ENCODE measurements at places on chromosomes 4 and X.
A peak's percentile ranks its signal among the peaks of the same experiment; 100 is the strongest.

DNA sequence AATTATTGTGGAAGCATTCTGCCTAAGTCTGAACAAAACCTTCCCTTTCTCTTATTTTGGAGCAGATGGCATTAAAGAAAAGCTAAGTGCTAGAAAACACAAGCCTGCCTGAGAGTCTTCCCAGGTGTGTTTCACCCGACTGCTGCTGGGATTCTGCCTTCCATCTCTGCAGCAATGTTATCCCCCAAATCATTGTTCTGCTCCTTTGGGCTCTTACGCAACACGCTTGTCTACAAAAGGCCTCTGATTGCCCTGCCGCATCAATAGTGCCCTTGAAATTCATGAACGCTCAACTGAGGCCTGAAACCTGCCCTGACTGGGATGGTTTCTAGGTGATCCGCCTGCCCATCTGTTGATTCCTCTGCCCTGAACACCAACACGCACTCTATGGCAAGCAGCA is 80.3 kb downstream of the SEL1L3 start:
- DNase-seq: no peak

DNA sequence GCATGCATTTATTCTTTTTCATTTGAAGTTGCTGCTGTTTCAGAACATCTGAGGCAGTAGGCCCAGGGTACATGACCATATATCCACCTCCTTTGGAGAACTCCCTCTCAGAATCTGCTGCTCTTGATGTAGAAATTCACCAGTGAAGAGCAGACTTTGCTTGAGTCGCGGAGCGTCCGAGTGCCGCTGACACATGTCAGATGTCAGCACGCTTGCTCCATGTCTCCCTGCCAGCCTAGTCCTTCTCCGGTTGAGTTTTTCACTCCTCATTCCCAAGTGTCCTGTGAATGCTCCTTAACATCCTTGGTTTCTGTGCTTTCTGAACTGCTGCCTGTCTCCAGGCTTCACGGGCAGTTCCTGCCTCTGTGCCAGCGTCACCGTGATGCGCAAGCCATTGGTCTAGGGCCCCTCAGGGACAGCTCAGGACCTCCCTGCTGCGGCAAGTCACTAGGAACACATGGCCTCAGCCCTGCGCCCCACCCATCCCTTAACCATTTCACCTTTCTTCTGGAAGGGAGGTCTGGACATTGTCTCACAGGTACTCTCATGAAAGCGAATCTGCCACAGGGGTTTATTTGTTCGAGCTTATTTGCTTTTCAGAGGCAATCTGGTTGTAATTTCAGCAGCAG is 93.1 kb upstream of the RBPJ start:
- no peak for DNase-seq

- DNase-seq: no peak
Measured at GRCh38 chr4:27759611-27760575, 899.3 kb downstream of the STIM2 start.

DNA sequence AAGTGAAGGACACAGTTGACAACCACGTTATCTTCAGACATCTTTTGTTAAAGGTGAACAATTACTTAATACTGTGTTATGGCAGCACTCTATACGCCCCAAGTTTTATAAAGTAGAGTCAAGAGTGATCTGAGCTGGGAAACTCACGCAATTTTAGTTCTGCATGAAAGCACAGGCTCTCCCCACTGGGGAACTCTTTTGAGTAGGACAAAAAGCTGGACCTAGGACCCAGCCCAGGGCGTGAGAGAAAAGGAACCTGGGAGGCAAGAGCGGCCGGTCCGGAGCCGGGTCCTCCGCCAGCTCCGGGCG is 152.6 kb upstream of the SLC4A4 start:
- no peak for DNase-seq

DNA sequence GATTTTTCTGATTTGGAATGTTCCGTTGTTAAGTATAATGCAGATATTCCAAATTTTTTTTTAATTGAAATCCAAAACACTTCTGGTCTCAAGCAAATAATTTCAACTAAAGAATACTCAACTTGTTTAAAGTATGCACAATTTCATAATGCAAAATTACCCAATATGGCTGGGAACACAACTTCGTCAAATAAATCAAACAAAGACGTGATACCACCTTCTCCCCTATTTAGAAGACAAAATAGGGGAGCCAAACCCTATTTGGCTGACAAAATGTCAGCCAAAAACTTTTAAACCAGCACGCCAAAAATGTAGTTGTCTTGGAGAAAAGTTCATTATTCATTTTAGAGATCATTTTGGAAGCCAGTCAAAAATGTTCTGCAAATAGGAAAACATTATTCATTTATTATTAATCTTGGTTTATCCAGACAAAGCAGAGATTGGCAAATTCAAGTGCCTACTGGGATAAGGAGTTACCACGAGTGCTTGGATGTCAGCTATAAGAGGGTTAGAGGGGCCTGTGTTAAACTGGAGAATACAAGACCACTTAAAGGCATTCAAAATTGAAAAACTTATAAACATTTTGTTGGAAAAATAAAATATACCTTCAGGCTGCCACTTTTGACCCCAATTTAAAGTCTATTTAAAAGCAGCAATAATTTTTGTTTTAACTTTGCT is 3.3 kb upstream of the TKTL2 start:
- DNase-seq: no peak

DNA sequence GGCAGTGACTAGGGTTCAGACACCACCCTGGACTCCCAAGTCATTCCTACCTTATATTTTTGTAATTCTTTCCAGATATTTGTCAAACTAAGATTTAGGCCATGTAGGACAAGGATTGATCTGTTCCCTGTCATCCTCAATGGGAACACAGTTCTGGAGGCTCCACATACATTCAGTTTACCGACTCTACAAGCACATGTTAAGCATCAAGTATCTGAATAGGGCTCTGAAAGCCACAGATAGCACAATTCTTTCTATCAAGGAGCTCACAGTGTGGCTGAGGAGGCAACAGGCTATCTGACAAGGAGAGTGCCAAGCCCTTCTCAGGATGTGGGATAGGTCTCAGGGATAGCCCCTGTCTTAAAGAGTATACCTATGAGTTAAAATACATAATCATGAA is 37.0 kb upstream of the CXCL8 start:
- DNase-seq: no peak

DNA sequence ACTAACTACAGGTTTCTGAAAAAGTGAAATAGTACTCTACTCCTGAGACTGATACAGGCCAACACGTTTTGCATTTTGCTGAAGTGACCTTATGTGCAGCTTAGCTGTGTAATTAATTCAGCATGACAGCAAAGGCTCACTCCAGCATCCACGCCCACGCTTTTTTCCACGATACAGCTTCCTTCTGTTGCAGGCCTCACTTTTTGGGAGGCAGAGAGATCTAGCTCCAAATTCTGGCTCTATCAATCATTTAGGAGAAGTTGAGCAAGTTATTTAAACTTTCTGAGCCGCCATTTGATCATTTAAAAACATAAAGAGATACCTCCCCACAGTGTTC is 160.3 kb downstream of the AFAP1 start:
- peak; percentile 56 for DNase-seq

DNA sequence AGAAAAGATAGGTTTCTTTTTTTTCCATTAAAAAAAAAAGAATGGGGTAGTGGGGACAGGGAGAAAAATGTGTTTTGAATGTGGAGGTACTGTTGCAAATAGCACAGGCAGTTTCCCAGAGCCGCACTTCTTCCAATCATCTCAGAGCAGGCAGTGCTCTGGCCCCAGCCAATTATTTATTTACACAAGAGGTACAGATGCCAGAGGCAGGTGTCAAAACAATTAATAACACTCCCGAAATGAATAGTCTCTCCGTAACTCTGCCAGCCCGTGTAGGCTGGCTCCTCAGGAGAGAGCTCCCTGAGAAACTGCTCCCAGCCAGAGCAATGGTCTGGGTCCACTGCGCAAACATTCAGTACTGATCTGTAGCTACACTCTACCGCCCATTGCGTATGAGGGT is 130.8 kb upstream of the IL1RAPL2 start:
- DNase-seq: no peak

- DNase-seq: peak; percentile 62
Measured at GRCh38 chr4:173509036-173510001, 20.7 kb downstream of the HAND2 start.

GRCh38 chrX:16664626-16665025 is 14.7 kb downstream of the S100G start:
- DNase-seq: no peak

DNA sequence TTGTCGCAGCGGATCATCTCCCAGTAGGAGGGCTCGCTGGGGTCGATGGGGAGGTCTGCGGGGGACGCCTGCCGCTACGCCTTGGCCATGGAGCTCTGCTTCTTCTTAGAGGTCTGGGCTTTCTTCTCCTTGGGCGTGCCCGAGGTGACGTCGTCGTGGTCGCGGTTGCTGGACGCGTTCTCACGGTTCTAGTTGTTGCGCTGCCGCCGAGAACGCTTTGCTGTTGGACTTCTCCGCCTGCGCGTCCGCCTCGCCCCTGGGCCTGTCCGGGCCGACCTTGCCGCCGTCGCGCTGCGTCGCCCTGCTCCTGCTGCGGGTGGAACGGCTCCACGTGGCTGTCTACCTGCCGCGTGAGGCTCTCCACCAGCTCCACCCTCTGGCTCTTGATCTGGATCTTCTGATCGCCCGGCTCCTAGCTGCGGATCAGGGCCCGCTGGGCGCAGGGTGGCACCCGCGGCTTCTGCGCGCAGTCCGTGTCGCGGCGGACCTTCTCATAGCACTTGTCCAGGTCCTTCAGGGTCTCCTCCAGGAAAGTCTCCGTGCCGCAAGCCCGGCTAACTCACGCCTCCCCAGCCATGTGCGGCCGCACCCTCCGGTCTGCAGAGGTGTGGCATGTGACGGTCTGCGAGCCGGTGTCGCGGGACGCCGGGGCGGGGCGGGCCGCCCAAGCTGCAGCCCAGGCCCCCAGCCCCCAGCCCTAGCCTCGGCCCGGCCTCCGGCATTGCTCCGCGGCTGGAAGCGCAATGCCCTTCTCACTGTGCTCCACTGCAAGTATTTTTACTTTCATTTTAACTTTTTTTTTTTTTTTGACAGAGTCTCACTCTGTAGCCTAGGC is 40.5 kb upstream of the OGT start:
- DNase-seq: peak; percentile 33

GRCh38 chrX:1592470-1593142 is 1.2 kb downstream of the AKAP17A start:
- DNase-seq: no peak

- DNase-seq: peak; percentile 76
Measured at GRCh38 chr4:86935853-86936733, 1.3 kb downstream of the AFF1 start.

DNA sequence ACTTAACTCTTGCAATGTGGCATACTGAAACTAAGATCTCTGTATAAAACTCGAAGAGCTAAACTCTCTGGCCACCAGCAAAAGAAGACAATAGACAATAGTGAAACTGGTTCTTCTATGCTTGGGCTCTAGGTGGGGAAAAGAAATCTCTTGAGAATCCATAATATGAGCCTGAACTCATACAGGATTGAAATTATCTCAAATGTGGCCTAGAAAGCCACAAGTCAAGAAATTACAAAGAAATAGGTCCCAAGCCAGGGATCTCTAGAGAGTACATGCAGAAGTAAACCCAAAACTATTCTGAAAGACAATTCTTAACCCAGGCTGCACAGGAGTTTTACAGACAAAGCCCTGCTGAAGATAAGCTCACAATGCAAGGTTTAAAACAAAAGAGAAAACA is 127.4 kb downstream of the ANAPC10 start:
- DNase-seq: no peak

GRCh38 chr4:55661398-55662056 is 25.4 kb upstream of the NMU start:
- no peak for DNase-seq

DNA sequence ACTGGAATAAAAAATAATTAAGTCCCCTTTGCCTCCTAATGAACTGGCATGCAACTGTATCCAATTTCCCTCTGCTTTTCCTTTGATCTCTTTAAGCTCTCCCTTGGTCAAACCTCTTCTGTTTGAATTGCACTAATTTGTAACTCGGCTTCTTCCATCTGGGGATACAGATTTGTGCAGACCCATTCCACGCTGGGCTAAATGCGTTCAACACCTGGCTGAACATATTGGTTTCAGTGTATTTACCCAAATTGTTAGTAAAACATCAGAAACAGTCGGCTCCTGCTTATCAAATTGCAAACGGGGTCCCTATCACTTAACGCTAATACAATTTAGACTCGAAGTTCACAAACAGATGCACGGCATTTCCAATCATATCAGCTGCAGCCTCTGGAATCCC is 124.9 kb upstream of the TAPT1 start:
- no peak for DNase-seq

DNA sequence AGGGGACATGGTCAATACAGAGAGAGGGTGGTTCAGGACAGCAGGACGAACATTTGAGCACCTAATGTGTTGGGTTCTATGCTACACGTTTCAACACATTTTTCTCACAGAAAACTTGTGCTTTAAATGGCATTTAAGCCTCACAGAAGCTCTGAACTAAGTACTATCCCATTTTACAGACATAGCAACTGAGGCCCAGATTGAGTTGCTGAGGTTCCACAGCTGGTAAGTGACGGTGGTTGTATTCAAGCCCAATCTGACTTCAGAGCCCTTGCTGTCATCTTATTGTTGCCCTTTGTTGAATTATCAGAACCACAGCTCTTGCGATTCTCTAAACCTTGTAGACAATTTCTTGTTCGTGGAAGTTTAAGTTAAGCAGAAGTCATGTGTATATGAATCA is 116.7 kb downstream of the FNIP2 start:
- no peak for DNase-seq

DNA sequence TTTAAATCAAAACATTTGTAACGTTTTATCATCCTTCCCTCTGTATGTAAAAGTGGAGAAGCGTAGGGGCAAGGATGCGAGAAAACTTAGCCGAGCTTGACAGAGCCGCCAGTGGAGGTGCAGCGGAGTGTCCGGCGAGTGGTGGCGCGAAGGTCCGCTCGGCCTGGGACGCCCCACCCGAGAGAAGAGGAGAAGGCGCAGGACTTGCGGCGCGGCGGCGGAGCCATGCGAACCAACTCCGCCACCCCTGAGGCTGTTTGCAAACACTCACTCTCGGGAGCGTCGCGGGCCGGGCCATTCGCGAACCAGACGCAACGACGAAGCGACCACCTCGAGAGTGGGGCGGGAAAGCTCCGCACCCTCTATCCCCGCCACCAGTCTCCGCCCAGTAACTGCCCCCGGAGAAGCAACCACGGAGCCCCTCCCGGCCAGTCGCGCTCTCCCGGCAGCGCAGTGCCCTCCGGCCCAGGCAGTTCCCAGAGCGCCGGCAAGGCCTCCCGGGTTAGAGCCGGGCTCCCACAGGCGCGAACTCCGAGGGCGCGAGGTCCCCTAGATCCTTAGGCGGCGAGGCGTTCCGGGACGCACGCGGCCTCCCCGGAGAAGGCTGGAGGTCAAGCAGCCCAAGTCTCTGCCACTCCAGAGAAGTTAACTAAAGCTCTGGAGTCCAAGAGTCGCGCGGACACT is 2.3 kb upstream of the MAB21L2 start:
- DNase-seq: peak; percentile 14

DNA sequence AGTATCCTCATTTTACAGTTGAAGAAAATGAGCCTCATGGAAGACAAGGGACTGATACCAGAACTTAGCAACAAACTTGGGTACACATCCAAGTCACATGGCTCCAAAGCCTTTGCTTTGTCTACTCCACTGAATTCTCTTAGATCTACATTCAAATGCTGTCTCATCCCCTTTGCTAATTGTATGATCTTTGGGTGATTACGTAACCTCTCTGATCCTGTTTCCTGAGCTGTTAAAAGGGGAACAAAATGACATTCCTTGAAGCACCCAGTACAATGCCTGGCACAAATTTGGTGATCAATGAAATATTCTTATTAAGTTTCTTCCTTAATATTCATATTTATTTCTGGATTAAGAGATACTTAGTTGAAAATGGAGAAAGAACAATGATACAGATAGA is 5.9 kb upstream of the HPGD start:
- DNase-seq: no peak
